Stimulated activated CD4-positive, alpha-beta T cell treated with anti-CD3 and anti-CD28 coated beads, TNF-alpha, amount 100 ng/mL, for 24 hours (primary cell): ENCODE measurements at places on chromosomes 12 and 14.

DNA sequence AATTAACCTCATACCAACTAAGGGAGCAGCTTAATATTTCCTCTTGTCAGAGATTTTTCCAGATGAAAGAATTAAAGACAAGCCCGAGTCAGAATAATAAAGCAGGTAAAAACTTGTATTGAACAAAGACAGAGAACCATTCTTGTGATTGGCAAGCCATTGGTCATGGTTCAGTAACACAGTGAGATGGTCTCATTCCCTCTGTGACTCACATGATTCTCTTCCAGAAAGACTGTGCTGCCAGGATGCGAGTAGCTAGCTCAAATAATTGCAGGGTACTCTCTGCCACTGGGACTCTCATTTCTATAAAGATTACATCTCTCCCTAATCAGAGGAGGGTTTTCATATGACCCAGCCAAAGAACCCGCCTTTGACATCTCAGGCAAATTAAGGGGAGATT is 179.4 kb downstream of the PHLDA1 start:
- no peak for DNase-seq

DNA sequence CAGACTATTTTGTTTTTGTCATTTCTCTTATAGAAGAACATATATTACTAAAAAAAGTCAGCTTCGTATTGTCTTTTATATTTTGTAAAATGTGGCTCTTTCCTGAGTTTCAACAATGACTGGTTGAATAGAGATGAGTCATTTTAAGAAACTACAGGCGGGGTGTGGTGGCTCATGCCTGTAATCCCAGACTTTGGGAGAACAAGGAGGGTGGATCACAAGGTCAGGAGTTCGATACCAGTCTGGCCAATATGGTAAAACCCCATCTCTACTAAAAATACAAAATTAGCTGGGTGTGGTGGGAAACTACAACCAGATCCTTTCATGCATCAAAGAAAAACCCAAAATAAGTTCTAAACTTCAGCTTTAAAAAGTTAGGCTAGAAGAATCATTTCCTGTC is 28.8 kb downstream of the HECTD4 start:
- DNase-seq = no peak

DNA sequence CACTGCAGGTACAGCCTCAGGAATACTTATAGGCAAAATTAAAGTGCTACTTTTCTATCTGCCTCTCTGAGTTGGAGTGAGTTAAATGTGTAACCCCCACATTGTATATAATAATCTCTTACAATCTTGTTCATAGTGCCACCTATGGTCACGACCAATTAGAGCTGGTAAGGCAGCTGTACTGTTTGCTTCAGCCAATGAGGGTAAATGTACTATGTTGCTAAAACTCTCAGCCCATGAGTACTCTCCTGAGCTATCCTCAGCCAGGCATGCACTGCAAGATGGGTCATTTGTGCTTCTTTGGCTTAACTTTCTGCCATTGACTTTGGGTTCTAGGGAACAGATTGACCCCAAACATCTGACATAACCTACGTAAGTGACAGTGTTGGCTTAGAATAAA is 15.0 kb upstream of the MDM2 start:
- no peak for DNase-seq

DNA sequence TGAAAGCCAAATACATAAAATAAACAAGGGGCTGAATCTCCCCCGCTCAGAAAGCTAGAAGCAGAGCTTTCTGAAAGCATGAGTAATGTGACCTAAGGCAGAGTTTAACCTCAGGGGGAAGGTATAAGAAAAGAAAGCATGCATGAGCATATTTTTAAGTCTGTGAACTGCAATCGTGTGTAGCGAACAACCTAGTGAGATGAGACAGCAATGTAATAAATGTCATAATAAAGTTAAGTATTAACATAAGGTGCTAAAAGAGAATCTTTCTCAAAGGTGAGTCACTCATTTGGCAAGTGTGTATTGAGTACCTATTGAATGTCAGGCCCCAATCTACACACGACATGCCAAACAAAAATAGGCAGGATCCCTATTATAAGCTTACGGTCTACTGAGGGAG is 14.2 kb upstream of the WDR20 start:
- DNase-seq = no peak

GRCh38 chr12:71250166-71250565 is 92.4 kb upstream of the TSPAN8 start:
- no peak for DNase-seq

DNA sequence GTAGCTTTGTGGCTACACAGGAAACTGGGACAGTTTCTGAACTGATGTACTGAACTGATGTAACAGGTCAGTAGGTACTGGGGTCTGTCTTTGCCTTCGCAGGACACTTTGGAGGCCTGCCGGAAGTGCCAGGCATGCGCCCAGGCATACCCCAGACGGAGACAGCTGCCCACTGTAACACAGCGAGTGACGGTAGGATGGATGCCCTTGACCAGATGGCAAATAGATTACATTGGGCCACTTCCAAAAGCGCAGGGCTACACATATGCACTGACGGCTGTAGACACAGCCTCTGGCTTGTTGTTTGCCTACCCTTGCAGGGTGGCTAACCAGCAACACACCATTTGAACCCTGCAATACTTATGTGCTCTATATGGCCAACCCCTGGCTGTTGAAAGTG is 94.1 kb upstream of the TMPO start:
- DNase-seq = no peak

GRCh38 chr12:9736936-9737705 is 4.2 kb upstream of the CLECL1 start:
- no peak for DNase-seq

DNA sequence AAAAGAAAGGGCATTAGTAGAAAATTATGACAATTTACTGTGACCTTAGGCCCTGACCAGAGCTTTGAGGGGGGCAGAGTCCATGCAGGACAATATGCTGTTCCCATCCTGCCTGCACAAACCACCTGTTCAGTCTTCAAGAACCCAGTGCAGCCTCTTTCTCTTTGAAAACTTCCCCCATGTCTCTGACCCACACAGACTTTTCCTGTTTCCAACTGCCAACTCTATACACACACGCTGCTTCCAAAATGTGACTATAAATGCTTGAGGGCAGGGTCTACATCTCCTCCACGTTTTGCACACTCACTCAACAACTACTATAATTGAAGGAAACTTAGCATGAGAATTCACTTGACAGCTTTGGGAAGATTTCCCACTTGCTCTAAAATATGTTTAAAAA is 36.6 kb upstream of the SYCP3 start:
- no peak for DNase-seq

GRCh38 chr12:13067322-13067721 is 23.1 kb downstream of the FAM234B start:
- DNase-seq = no peak

GRCh38 chr12:101803978-101804377 is 26.8 kb downstream of the GNPTAB start:
- DNase-seq = no peak

DNA sequence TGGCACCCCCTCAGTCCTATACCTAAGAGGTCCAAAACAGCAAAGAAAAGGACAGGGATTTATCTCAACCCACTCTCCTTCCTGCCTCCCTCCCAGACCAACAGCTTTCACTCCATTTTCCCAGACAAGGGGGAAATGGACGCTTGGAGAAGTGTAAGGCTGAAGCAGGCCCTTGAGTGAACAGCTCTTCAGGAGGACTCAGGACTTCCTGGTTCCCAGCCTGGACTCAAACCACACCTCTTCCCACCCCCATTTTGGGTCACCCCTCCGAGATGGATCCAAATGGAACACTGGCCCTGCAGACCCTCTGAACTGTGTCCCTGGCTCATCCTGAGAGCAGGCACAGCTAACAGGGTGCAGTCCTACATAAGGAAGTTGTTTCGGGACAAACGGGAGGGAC is 2.7 kb downstream of the KMT2D start:
- no peak for DNase-seq

DNA sequence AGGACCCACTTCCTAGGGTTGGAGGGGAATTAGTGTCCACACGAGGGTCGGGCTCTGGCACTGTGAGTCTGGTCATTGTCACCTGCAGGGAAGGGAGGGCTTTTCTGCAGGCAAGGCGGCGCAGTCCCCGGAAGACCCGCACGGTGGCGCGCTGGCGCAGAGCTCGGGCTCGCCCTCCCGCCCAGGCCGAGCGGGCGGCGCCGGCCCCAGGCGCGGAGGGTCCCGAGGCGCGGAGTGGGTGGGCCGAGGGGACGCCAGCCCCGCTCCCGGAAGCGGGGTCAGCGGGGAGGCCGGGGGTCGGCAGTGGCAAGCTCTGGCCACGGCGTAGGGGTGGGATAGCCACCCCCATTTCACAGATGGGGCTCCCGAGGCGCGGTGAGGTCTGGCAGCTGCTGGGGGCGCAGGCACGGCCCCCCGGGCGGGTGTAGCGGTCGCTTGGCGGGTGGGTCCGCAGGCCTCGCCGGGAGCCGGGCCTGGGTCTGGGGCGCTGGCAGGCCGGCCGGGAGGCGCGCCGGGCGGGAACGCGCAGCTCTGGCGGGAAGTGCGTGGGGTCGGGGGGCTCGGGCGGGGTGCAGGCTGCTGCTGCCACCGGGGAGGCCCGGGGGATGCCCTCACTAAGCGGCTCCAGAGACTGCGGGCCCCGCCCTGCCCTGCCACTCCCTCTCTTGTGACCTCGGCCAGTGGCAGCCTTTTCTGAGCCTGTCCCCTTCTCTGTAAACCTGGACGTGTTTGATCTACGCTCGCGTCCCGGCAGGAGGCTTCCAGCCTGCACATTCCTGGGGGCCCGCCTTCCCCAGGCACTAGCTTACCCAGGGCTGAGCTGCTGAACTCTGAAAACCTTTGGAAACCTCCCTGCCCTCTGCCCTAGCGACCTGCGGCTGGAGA is 46.1 kb downstream of the CYP46A1 start:
- DNase-seq = peak; percentile 72

DNA sequence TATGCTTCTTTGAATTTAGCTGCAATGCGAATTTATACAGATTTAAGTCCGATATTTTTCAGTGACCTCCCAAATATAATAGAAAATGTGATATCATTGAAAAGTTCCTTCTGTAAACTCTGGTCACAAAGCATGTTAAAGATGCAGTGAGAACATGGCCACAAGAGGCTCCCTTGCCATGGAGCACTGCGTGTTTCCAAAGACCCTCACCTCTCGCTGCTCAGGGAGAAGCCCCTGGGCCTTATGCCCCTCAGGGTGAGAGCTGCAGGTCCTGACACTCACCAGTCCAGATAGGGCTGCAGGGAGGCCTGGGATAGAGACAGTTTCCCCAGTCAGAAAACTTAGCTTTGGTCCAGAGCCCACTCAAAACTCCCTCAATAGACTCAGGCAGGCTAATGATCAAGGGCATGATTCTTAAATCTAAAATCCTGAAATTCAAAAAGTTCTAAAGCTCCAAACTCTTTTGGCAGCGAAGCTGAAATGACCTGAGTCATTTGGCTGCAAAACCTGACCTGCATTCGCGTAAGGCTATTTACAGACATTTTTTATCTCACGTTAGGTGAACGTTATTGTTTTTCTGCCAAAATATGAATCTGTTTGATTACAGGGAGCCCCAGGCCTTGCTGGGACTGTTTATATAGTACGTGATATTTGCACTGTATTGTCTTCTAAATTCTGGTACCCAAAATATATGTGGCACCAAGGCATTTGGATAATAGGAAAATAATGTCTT is 67.8 kb downstream of the CAPZA3 start:
- DNase-seq = no peak

DNA sequence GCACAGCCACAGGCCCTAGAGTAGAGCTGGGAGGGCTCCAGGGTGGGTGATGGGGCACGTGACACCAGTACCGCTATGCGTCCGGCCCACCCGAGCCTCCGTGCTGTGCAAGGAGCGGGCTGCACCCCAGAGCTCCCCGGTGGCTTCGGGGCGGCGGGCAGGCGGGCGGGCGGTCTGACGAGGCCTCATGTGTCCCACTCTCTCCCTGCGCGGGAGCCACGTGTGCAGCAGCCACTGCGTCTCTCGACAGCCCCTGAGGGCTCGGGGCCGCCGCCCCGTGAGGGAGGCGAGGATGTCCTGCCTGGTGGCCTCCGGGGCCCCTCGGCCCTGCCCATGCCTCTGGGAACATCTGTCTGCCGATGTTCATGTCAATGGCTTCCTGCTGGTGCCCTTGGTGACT is 51.2 kb upstream of the FBRSL1 start:
- DNase-seq = no peak

DNA sequence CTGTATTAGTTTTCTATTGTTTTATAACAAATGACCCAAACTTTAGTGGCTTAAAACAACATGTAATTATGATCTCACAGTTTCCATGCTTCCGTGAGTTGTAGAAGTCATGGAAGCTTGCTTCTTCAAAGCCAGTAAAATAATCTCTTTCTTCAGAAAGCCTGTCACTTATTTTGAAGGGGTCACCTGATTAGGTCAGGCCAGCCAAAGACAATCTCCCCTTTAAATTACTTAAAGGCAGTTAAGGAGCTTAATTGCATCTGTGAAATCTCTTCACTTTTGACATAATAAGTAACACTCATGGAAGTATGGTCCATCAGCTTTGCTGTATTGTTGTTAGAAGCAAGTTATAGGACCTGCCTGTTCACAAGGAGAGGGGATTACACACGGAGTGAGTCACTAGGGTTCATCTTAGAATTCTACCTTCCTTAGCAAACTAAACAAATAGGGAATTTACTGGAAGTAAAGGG is 89.8 kb downstream of the FAR2 start:
- DNase-seq = no peak
